ENCODE measurements at places on chromosomes 4 and X. TPM values are rescaled to one million over a fixed set of nuclear protein-coding genes. Genes with fewer than 3 reads are reported as not detected.

The THAP9 gene
- 8.1 TPM for total RNA-seq

The PITX2 gene
- total RNA-seq = not detected

DNA sequence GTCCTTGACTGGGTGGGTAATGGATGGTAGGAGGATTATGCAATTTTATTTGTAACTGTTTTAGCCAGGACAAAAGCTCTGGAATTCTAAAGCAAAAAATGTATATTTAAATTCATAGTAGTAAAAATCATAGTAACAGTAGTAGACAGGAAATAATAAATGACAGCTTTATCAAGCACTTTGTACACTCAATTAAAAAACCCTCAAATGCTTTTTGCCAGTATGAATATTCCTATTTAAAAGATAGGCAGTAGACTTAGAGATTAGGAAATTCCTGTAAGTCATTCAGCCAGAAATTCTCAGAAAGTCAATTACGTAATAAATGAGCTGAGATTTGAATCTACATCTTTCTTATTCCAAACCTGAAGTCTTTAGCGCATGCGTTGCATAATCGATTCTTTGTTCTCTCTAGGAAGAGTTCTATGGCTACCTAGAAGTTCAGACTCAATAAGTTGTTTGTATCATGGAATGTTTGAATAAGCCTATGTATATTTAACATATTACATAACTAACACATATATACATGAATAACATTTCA, 2.5 kb downstream of the AADAT start:
- no peak overlapping the region for H3K4me3 ChIP-seq
- DNase-seq = no peak

DNA sequence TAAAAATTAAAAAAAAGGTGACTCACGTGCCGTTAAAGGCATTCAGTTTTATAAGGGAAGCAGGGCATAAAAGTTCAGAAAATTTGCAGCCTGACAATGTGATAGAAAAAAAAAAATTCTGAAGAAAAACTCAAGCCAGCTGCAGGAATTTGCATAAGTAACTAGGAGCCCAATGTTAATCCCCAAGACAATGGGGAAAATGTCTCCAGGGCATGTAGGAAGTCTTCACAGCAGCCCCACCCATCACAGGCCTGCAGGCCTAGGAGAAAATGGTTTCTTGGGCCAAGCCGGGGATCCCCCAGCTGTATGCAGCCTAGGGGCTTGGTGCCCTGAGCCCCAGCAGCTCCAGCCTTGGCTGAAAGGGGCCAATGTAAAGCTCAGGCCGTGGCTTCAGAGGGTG, 31.2 kb downstream of the CHM start:
- no peaks in the 10 kb centered on the region for H3K27me3 ChIP-seq
- no peaks in the 10 kb centered on the region for H3K36me3 ChIP-seq
- no peak for DNase-seq

GRCh38 chrX:48919360-48919841, 577 bp upstream of the PIM2 start:
- peak overlapping the region; percentile 17 for H3K27ac ChIP-seq
- DNase-seq = no peak
- H3K36me3 ChIP-seq = peaks cover 13% of the 10 kb centered on the region
- H3K4me1 ChIP-seq = peaks cover 12% of the 10 kb centered on the region
- H3K4me3 ChIP-seq = no peak overlapping the region
- H3K27me3 ChIP-seq = no peaks in the 10 kb centered on the region

GRCh38 chr4:6395466-6396228, 76.8 kb downstream of the PPP2R2C start:
- H3K4me1 ChIP-seq = no peaks in the 10 kb centered on the region
- no peak for DNase-seq
- no peaks in the 10 kb centered on the region for H3K36me3 ChIP-seq
- no peak overlapping the region for H3K4me3 ChIP-seq
- H3K27ac ChIP-seq = no peak overlapping the region

- H3K4me3 ChIP-seq = no peak overlapping the region
- no peaks in the 10 kb centered on the region for H3K36me3 ChIP-seq
- no peaks in the 10 kb centered on the region for H3K4me1 ChIP-seq
- no peaks in the 10 kb centered on the region for H3K27me3 ChIP-seq
- no peak overlapping the region for H3K27ac ChIP-seq
These were observed 110.7 kb upstream of the IGSF1 start for GRCh38 chrX:131399678-131400428.

- no peak for DNase-seq
- H3K4me1 ChIP-seq = no peaks in the 10 kb centered on the region
- no peak overlapping the region for H3K4me3 ChIP-seq
- no peaks in the 10 kb centered on the region for H3K27me3 ChIP-seq
- H3K36me3 ChIP-seq = no peaks in the 10 kb centered on the region
- H3K27ac ChIP-seq = no peak overlapping the region
These were observed 947.8 kb downstream of the C4orf33 start for GRCh38 chr4:130043732-130044160.

The SLIT2 gene
- 18.0 TPM for total RNA-seq

The TSPAN6 gene
- 36.4 TPM for total RNA-seq

DNA sequence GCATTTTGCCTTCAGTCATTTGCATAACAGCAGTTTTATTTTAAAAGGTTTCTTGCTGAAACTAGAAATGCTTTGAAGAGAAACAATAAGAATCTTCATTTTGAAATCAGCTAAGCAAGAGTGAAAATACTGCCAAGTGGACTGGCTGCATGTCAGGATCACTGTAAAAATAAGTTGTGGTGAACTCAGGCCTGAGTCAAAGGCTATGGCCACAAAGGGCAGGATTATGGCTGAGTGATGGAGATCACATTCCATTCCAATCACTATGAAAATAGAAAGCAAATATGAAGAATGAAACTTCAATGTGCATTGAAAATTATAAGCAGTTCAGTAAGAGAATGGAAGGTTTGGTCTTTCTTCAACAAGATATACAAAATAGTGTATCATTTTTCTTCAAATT, 224.5 kb downstream of the PCDH18 start:
- H3K4me1 ChIP-seq = no peaks in the 10 kb centered on the region
- H3K27me3 ChIP-seq = no peaks in the 10 kb centered on the region
- no peaks in the 10 kb centered on the region for H3K36me3 ChIP-seq
- peak; percentile 3 for DNase-seq

GRCh38 chr4:61934198-61934597, 734.1 kb downstream of the ADGRL3 start:
- no peak overlapping the region for H3K4me3 ChIP-seq
- DNase-seq = no peak
- no peak overlapping the region for H3K27ac ChIP-seq
- no peaks in the 10 kb centered on the region for H3K27me3 ChIP-seq
- H3K4me1 ChIP-seq = no peaks in the 10 kb centered on the region
- no peaks in the 10 kb centered on the region for H3K36me3 ChIP-seq

DNA sequence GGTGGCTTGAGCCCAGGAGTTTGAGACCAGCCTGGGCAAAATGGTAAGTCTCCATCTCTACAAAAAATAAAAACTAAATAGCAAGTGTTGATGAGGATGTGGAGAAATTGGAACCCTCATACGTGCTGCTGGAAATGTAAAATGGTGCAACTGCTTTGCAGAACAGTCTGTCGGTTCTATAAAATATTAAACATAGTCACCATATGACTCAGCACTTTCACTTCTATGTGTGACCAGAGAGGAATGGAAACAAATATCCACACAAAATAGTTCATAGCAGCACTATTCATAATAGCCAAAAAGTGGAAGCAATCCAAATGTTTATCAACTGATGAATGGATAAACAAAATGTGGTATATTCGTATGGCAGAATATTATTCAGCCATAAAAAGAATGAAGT, 60.8 kb upstream of the FMR1 start:
- peaks cover 4% of the 10 kb centered on the region for H3K4me1 ChIP-seq
- H3K4me3 ChIP-seq = no peak overlapping the region
- no peaks in the 10 kb centered on the region for H3K27me3 ChIP-seq
- H3K36me3 ChIP-seq = no peaks in the 10 kb centered on the region
